ENCODE measurements at places on chromosomes 2 and 18.

- DNase-seq = no peak
Observed at GRCh38 chr18:48157956-48158355, 227.5 kb upstream of the SMAD2 start.

- no peak for DNase-seq
Observed at GRCh38 chr2:227198866-227199265, 34.4 kb downstream of the COL4A3 start.

DNA sequence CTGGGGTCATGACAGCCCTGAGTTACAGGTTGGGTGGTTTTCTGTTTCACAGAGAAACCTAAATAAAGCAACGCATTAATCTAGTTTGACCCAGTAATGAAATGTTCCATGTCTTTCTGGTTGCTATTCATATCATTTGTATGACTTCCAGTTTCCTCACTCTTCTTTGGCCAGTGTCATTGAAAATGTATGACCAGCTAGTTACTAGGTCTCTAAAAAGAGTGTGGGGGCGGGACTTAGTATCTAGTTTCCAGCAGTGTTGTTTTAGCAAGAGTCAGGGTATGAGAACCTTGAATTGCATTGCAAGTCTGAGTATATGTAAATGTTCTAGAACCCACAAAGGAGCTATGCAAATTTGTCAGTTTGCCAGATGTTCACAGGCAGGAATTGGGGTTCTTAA is 47.7 kb downstream of the SLC9A2 start:
- no peak for DNase-seq

DNA sequence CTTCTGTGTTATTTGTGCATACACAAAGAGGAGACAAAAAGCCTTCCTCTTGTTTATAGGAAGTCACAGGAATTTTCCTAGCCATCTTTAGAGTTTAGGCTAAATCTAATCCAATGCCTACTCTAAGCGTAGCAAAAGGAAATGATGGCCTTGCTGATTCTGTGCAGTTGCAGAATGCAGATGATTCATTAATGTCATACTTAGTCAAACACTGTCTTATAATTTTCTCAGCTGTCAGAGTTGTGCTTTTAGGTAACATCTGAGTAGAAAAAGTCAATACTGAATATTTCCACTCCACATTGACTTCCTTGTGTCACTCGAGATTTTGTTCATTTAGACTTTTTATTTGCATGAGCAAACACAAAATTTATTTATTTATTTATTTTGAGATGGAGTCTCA is 157.9 kb upstream of the FOSL2 start:
- no peak for DNase-seq

DNA sequence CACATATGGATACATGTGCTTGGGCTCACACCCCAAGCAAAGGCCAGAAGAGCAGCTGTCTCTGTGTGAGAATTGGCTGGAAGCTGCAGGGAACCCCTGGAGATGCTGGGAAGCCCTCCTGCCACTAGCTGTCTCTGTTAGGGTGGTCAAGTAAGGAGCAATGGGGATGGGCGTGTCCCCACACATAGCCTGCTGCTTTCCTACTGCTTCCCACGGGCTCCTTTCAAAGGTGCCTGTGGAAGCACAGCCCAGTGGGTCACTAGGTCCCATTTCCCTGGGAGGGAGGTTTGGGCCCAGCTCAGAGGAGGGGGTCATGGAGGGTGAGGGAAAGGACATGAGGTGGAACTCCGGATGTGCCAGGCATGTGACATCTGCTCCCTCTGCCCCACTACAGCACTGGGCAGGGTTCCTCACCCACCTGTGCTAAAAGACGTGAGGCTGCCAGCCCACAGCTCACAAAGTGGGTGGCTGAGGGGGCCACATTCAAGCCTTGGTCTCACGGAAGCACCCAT is 24.4 kb upstream of the MAL start:
- no peak for DNase-seq

DNA sequence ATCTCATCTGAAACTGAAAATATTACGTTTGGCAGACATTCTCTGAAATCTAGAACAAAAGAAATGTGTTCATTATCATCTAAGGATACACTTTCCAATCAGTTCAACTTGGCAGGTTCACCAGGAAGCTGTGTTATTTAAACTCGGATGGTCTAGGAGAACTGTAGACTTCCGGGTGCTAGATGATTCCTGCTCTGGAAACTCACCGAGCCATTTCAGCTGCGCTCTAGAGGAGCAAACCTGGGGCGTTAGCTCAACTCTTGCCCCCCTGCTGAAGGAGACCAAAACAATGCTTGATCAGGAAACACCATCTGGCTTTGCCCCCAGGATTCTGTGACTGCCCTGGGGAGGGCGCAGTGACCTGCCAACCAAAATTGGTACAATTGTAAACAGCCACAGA is 22.9 kb downstream of the MLPH start:
- no peak for DNase-seq

- DNase-seq = no peak
Observed at GRCh38 chr18:61743775-61744531, 148.9 kb downstream of the RNF152 start.

DNA sequence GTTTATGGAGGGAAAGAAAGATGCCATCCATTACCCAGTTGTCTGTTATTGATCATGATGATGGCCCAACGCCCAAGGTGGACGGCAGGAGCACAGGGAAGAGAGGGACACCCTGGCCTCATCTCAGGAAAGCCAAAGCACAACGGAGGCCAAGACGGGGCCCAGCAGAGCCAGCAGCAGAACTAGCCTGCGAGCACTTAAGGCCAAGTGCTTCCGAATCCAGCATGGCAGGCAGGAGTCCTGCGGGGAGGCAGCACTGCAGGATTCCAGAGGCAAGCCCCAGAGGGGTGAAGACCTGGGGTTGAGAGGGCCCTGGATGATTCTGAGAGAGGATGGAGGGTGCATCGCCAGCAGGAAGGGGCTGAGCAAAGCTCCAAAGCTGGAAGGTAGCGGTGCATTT is 28.3 kb upstream of the KLHL29 start:
- no peak for DNase-seq

DNA sequence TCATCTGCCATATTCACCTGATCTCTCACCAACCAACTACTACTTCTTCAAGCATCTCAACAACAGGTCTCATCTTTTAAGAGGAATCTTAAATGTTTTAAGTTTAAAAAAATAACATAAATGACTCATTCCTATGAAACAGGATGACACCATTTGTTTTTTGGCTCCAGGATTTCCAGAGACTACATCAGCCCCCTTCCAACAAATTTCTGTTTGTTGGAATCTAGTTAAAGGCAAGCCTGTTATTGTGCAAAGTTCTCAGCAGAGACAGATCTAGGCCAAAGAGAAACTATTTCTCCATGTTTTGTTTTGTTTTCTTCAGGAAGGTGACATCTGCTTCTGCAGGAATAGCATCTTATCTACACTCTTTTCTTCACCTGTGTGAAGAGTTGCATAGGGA is 204.8 kb upstream of the SH3BP4 start:
- no peak for DNase-seq

GRCh38 chr2:135225781-135226180 is 173.7 kb downstream of the RAB3GAP1 start:
- no peak for DNase-seq

DNA sequence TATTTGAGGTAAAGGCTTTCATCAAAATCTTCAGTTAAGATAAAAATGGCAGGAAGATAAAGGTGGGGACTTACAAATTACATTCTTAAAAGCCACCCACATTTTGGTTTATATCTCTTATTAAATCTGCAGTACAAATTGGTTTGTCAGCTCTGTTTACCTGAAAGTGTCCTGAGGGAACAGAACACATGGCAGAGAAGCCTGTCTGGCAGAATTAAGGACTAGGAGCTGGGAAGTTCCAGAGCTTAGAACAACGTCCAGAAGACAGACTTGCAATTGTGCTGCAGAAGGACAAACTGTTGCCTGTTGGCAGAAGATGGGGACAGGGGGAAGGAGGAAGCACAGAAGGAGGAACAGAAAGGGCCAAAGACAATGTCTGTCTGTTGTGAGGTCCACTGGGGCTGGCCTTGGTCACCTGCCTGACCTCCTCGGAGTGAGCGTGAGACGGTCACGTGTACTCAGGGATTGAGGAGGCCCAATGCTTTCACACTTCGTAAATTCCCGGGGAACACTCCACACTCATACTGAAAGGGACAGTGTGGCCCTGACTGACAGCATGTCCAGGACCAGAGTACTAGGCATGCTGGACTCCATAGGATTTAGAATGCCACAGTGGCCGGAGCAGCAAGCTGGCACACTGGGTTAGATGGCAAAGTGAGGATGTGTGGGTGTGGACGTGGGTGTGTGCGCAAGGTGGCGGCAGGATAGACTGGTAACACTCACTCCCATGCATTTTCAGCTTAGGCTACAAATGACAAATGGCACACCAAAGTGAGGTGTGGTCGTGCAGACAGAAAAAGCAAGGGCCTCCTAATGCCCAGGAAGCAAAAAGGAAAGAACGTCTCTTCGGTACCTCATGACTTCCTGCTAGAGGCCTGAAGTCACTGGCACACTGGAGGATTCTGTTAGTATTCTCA is 210.9 kb upstream of the REV1 start:
- DNase-seq = no peak

DNA sequence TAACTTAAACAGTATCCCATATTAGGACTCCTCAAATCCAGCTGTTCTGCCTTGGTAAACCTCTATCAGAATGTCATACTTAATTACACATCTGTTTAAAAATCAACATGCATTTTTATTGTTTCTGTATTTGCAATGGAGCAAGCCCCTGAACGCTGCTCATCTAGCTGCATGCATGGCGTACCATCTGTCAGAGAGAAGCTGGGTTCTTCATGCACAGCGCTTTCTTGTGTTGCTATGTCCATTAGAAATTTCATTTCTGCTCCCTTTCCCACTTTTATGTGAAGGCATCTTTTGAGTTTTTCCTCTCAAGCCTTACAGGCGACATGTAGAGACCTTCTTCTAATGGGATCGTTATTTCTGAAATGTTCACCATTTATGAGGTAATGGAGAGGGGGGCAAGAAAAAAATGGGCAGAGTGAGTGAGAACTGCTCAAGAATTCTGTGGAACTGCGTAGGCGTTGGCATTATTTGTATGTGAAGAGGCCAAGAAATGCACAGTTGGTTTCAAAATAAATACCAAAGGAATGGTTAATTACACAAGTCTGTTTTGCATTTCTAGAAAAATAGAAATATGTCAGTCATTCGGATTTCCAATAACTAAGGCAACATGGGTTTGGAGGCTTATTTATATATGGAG is 31.6 kb downstream of the INSIG2 start:
- no peak for DNase-seq

- DNase-seq = no peak
Observed at GRCh38 chr18:58416704-58417683, 211.9 kb downstream of the ALPK2 start.

DNA sequence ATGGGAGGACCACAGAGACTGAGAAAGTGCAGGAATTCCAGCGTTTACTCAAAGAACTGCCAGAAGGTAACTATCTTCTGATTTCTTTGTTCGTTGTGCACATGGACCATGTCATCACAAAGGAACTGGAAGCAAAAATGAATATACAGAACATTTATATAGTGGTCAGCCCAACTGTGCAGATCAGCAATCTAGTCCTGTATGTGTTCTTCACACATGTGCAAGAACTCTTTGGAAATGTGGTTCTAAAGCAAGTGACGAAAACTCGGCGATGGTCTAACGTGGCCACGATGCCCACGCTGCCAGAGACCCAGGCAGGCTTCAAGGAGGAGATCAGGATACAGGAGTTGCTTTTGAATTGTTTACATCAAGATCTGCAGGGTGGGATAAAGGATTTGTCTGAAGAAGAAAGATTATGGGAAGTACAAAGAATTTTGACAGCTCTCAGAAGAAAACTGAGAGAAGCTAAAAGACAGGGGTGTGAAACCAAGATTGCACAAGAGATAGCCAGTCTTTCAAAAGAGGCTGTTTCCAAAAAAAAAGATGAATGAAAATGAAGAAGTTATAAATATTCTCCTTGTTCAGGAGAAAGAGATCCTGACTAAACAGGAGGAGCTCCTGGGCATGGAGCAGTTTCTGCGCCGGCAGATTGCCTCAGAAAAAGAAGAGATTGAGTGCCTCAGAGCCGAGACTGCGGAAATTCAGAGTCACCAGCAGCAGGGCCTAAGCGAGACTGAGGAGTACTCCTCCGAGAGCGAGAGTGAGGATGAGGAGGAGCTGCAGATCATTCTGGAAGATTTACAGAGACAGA is 8.3 kb upstream of the CHST10 start:
- DNase-seq = no peak

GRCh38 chr2:157933160-157933920 is 57.2 kb upstream of the ACVR1 start:
- no peak for DNase-seq

DNA sequence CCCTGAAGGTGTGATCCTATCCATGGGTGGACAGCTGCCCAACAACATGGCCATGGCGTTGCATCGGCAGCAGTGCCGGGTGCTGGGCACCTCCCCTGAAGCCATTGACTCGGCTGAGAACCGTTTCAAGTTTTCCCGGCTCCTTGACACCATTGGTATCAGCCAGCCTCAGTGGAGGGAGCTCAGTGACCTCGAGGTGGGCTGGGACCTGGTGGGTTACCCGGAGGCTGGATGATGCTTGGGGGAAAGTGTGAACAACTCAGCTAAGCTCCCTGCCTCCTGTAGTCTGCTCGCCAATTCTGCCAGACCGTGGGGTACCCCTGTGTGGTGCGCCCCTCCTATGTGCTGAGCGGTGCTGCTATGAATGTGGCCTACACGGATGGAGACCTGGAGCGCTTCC is 16.2 kb downstream of the CAD start:
- DNase-seq = no peak

DNA sequence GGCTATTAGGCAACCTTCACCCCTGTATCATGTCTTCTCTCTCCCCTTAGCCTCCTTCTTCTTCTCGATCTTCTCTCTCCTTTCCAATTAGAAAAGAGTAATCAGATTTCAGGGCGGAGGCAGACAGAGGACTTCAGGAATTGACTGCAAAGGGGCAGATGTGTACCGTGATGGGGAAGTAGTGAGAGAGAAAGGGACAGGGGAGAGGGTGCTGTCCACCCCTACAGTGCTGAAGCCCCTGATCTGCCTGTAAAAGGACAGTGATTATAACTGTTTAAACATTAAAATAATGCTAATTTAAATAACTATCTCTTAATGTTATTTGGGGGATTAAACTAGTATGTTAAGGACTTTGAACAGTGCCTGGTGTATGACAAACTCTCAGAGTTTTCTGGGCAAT is 178.5 kb downstream of the ACTR3 start:
- no peak for DNase-seq

DNA sequence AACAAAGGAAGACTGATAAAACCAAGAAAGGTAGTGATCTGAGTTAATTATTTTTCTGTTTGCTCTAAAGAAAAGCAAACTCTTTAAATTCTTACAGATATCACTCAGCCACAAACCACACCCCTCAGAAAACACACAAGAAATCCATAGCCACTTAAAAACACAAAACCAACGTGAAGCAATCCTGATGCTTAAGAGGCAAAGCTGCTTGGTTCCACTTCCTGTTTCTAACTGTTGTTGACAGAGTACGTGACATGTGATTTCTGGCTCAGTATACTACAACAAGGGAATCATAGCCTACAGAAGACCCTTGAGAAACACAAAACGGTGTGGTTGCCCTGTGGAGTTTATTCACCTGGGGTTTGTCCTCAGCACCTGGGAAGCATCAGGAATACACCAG is 240.9 kb upstream of the APCDD1 start:
- DNase-seq = no peak

GRCh38 chr2:42752314-42752713 is 11.6 kb downstream of the OXER1 start:
- no peak for DNase-seq

All from activated CD4-positive, alpha-beta T cell treated with anti-CD3 and anti-CD28 coated beads, Interleukin-2, amount 50 U/mL, for 48 hours (primary cell).